ENCODE measurements at places on chromosomes 3 and 15.
A peak's percentile ranks its signal among the peaks of the same experiment; 100 is the strongest.

DNA sequence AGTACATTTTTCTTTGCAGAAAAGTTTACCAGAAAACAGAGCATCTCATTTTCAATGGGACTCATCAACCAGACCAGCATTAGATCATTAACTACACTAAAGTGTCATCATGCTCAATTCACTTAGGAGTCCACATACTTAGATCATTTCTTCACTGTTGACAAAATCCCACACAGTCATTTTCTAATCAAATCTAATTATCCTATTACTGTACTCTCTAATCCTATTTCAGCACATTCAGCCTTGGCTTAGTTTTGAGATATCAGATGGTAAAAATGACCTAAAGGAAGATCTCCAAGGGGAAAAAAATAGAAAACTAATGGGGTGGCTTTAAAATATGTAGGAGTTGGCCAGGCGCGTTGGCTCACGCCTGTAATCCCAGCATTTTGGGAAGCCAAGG lies 5.2 kb upstream of the CTXN2 start:
- no peak for DNase-seq

- DNase-seq, result peak; percentile 11
Observed at GRCh38 chr3:131033480-131034080, 6.9 kb downstream of the NEK11 start.

DNA sequence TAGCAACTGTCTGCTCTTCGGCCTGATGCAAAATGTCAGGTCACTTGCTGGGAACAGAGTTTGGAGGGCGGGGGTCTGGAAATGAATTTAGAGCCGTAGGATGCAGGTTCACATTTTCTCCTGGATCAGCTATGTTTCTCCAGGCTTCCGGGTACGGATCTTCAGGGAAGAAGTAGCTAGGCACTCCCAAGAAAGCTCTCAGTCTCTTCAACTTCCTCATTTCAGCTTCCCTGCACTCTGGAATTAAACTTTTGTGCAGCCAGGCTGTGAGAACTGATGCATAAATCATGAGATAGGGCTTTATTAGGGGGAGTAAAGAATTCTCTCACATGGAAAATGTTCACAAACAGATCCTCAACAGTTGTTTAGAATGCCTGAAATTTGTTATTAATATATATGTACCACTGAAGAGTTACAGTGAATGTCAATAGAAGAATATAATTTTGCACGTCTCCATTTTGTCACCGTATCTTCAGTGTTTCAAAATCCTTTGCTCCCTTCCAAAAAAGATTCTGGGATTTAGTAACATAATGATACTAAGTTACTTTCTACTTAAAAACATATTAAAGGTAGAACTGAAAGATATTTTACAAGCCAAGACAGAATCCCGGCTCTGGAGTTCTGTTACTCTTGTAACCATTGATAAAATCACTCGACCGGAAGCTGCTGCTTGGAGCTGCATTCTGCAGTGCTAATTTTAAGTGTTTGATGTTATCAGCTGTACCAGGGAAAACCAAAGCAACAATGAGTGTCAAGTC lies 178.5 kb upstream of the P2RY1 start:
- DNase-seq, result no peak

GRCh38 chr3:107531917-107532469 lies 9.2 kb downstream of the BBX start:
- no peak for DNase-seq

DNA sequence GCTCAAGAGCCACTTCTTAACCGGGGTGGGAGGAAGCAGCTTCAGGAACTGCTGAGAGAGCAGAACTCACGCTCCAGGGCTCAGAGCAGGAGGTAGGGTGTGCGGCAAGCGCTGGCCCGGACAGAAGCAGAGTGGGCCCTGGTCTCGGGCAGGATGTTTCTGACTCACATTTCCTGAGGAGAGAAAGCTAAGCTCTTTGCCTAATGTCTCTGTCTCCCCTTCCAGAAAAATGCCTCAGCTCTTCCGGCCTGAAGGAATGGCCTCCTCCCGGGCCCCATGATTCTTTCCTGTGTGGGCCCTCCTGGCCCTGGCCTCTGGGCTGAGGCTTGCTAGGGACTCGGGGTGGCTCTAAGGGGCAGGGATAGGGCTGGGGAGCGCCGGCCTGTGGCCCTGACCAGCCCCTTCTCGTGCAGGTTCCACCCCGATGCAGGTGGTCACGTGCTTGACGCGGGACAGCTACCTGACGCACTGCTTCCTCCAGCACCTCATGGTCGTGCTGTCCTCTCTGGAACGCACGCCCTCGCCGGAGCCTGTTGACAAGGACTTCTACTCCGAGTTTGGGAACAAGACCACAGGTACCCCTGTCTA lies 4.1 kb upstream of the STAB1 start:
- no peak for DNase-seq

DNA sequence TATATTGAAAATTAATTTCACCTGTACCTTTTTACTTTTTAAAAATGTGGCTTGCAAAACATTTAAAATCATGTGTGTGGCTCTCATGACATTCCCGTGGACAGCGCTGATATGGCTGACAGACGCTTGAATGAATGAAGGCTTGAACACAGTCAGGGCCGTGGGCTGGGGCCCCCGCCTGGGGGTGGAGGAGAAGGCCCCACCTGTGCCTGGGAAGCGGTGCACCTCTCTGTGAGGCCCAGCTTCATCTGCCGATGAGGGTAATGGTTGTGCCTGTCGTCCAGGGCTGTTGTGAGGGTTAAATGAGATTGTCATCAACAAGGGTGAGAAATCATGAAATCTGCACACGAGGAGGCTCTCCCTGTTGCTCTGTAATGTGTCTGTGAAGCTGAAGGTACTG lies 85.9 kb upstream of the PRR23E start:
- no peak for DNase-seq

DNA sequence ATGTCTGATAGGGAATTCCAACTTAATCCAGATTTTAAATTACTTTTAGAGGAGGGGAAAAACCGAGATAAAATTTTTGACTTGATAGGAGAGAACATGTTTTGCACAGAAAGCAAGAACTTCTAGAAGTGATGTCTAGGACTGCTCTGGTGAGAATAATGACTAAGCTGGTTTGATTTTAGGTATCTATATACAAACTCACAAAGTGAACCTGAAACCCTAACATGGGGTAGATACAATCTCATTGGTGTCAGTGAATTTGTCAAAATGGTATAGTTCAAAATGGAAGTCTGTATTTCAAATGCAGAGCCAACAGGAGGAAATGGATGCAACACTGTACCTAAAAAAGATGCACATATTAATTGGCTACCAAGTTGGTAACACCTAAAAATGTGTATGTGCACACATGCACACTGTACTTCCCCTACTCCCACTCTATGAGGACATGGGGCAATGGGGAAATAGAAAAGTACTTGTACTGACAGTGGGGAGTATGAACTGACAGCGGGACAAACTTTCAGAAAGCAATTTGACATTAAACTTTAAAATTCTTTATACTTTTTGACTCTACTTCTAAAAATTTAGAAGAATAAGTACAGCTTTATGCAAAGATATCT lies 53.0 kb downstream of the NR1I2 start:
- no peak for DNase-seq

GRCh38 chr3:50890688-50891344 lies 216.1 kb downstream of the DOCK3 start:
- no peak for DNase-seq

DNA sequence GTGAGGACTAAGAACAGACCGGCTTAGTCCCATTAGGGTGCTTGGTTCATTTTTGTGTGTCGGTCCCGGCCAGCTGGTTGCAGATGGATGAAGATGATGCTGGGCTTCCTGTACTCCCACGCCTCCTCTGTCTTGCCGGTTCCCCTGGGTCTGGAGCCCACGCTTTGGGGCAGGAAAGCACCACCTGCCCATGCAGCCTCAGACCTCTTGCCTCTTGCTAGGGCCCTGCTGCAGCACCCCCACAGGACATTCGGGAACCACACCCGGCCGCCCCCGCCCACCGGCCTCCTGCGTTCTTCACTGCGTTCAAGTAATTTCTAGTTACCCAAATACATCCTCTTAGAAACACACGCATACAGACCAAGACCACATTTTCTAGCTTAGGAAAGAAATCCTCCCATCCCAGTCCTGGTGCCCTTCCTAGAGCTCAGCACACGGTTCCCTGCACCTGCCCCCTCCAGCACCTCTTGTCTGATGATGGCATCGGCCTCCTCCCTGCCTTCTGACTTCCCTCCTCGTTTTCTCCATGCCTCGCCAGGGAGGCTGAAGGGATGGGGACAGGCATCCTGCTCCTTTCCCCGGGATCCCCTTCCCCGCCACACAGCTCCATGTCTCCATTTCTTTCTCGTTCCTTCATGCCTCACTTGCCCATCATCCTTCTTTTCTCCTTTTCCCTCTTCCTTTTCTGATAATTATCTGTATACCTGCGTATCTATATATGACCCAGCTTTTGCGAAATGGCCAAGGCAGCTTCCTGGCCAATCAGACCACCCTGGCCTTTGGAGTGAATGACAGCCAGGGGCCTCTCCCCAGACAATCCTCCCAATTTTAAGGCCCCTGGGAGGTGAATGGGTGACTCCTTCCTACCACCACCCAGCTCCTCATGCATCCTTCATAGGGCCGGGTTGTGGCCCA lies 30.9 kb downstream of the FAM3D start:
- no peak for DNase-seq

- no peak for DNase-seq
Observed at GRCh38 chr3:48747706-48748105, 30.7 kb upstream of the IP6K2 start.

DNA sequence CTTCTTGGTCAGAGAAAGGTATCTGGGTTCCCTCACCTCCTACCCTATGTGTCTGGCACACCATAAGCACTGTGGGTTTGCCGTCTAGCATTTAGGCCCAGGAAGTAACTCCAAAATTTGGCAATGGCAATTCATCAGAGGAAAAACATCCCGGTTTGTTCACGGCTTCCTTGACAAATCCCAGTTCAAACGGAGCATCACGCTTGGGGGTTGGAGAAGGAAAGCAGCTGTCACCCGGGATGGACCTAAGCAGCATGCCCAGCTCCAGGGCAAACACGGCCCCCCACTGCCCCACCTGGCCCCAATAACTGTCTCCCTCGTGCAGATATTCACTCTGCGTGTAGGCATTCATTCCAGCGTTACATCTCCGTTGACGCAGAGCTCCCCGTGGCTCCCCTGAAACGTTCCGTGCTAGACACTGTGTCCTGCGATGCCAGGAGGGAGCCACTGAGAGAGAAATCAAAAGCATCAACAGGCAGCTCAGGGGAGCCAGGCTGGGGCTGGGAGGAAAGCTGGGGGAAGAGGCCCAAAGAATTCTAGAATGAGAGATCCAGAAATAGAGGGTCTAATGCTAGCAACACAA lies 41.4 kb downstream of the NTRK3 start:
- no peak for DNase-seq

GRCh38 chr3:82081351-82081750 lies 319.9 kb upstream of the GBE1 start:
- no peak for DNase-seq

- DNase-seq, result no peak
Observed at GRCh38 chr3:177776661-177777101, 579.4 kb upstream of the TBL1XR1 start.

GRCh38 chr15:62173215-62173614 lies 8.1 kb upstream of the C2CD4B start:
- DNase-seq, result no peak

DNA sequence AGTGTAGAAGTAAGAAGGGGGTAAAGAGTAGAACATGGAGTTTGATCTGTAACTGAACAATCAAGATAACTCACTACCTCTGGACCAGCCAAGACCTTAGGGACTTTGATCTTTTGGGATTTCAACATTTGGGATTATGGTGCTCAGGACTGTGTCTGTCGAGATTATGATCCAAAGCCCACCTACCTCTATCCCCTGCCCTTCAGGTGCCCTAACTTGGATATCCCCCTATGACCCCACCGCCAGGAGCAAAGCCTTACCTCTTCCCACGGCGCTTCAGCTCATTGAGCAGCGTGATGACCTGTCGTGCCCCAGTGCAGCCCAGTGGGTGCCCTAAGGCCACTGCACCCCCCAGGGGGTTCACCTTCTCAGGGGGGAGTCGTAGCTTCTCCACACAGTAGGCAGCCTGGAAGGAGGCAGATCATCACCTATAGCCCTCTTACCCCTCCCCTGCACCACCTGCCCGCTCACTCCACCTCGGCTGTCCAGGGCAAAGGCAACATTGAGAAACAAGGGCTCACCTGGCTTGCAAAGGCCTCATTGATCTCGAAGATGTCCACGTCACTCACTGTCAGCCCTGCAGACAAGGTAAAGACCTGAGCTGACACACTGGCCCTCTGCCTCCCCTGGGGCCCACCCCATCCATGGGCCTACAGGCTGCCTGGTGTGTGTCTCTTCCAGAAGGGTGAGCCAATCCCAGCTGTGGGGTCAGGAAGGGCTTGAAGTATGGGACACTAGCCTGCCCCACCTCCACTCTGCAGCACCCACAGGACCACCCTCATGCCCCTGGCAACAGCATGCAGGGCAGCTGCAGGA lies 11.4 kb downstream of the ACAA1 start:
- DNase-seq, result no peak

GRCh38 chr3:191138937-191139336 lies 60.1 kb upstream of the OSTN start:
- DNase-seq, result no peak

DNA sequence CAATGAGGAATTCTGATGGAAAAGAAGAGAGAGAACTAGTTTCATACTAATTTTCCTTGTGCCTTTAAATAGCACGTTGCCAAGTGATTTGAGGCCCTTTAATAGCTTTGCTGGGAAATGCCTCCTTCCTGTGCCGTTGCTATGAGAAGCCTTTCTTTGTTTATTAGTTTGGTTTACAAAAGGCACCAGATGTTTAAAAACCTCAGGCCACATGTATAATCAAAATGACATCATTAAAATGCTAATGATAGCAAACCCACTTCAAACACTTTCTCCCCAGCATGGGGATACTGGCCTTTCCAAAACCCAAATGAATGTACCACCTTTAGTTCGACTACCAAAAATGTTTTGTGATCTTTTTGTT lies 50.0 kb upstream of the TBC1D23 start:
- no peak for DNase-seq

DNA sequence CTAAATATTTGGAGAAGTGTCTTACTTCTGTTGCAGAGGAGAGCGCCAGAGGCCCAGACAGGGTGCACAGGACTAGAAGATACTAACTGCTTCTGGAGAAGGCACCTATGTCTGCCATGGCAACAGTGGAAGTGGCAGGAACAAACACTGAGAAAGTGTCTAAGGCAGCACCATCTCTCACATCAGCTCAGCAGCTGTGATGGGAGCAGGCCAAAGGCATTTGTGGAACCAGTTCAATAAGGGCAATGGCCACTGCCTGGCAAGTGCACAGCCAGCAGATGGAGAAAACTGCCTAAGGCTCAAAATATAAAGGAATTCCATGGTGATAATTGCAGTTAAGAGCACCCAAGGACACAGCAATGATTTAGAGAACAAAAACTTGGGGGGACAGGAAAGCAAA lies 563.0 kb upstream of the CCDC54 start:
- DNase-seq, result no peak

DNA sequence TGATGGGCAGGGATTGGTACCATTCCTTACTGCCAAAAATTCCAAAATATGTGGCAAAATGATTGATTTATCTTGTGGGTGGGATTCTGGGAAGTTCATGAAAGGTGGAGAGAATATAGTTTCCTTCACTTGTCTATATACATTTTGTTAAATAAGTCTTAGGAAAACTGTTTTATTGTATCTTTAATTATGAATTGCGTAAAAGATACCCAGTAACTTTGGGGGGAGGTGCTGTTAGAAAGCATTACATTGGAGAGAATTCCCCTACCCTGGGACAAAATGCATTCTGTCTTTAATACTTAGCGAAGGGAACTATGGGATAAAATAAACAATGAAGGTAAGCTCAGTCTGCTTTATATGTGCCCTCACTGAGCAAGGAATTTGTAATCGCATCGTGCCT lies 4.6 kb downstream of the SETD5 start:
- no peak for DNase-seq

- no peak for DNase-seq
Observed at GRCh38 chr3:150079029-150079739, 108.5 kb upstream of the PFN2 start.

- no peak for DNase-seq
Observed at GRCh38 chr3:32237670-32238452, 619 bp upstream of the CMTM8 start.

All from stimulated activated naive CD8-positive, alpha-beta T cell treated with anti-CD3 and anti-CD28 coated beads, Interleukin-15, Interleukin-2, amounts not matched to agents 100 U/mL and 50 U/mL, for 24 hours (primary cell).